ENCODE measurements at places on chromosomes 1 and 21.

DNA sequence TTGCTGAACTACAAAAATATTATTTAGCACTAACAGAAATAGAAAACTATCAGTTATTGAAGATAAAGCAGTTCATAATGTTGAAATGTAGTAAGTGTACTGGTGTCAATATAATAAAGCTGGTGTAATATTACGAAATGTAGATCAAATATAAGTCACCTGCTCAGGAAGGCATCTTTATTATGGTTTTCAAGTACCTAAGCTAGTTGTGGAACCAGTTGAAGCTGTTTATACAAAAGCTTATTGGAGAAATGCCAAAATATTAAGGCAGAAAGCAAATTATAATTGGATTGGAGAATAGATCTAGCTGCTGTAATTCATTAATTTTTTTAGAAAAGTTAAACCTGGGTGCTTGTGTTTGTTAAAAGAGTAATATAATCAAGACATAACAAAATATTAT is 6.2 kb upstream of the MARK1 start:
- DNase-seq = no peak

GRCh38 chr1:179973198-179974110 is 18.8 kb downstream of the CEP350 start:
- DNase-seq = no peak

GRCh38 chr1:244391761-244392160 is 59.9 kb downstream of the ADSS2 start:
- DNase-seq = no peak

DNA sequence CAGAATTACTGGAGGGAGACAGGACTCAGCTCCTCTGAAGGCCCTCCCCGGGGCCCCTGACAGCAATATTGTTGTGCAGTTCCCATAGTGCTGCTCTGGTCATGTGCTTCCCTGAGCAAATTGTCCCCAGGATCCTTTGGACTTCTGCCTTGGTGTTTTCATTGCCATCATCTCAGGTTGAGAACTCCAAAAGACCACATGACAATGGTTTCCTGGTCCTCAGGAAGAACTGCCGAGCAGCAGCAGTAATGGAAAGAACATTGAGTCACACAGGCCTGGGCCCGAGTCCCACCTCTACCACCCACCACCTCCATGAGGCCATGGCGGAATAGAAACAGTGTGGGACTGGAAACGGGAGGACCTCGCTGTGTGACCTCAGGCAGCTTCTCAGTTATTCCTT is 6.3 kb upstream of the CTTNBP2NL start:
- DNase-seq = no peak

DNA sequence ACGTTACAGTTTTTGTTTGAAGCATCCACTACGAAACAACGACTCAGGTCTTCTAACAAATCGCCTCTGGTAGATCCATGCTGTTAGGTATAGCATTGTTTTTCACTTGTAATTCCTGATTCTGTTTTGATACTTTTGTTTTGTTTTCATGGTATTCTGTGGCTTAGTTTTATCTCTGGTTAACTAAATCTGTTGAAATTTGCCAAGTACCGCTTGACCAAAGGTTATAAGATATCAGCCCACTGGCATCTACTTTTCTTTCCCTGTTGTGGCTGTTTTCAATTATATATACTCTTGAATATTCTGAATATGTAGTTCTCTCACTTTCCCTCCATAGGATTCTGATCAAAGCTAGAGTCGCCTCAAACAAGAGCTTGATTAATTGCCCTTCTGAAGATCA is 274.8 kb upstream of the C1orf105 start:
- no peak for DNase-seq
